ENCODE measurements at places on chromosomes 12 and 14.

- peak; percentile 14 for DNase-seq
Observed at GRCh38 chr12:2835691-2836403, 1.0 kb upstream of the NRIP2 start.

DNA sequence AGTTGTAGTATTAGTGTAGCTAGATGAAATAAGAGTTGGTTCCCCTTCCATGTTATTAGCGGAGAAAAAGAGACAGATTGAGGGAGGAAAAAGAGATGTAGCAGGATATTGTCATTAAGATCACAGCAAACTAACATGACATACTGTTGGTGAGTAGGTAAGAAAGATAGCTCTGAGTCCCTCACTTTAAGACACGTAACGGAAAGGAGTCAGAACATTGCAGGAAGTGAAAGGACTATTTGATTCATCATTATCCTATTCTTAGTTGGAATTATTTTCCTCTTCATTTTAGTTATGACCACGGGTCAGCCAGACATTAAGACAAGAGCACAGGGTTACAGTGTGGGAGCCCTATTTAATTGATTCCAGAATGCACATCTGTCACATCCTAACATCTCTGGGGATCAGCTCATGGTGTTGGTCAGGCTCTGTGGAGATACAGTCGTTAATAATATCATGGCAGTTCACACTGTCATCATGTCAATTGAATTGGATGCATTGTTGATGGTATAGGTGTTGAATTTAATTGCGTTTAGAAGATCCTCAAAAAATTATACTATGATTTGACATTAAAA is 55.0 kb downstream of the TMX1 start:
- DNase-seq, result no peak

DNA sequence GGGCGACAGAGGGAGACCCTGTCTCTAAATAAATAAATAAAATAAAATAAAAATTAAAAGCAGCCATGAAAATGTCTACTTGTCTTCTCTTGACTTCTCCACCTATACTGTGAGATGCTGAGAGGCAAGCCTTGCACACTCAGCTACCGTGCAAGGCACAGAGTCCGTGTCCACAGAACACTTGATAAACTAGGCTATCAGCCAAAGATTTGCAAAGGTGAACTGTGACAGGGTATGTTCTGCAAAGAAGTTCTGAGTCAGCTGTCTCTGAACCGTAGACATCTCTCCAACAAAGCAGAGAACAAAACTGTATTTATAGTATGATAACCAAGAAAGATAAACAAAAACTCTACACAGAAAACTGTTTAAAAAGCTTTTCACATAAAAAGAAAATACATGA is 35.5 kb downstream of the STXBP6 start:
- DNase-seq, result no peak

DNA sequence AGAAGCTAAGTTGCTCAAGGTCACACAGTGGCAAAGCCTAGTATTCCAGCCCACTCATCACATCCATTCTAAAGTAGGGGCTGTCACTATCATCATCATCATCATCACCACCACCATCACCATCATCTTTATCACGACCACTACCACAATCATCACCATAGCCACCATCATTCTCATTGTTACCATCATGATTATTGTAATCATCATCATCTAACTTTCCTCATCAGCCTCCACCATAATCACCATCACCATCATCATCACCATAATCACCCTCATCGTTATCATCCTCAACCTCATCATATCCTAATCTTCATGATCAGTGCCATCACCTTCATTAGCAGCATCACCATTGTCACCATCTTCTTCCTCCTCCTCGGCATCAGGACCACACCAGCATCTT is 48.7 kb downstream of the NOS1 start:
- no peak for DNase-seq

GRCh38 chr14:91947475-91948184 is at the start of gene FBLN5:
Gene FBLN5, minus strand, starts transcription at chr14:91947694. Its CDS starts 465 bp downstream, at chr14:91947229.
- peak; percentile 62 for DNase-seq

Data from heart left ventricle (tissue), 16 donors.